ENCODE measurements at places on chromosomes 11 and 22. TPM values are rescaled to one million over a fixed set of nuclear protein-coding genes. Genes with fewer than 3 reads are reported as not detected.
A peak's percentile ranks its signal among the peaks of the same experiment; 100 is the strongest.

- DNase-seq = no peak
These were observed 16.6 kb downstream of the KCNQ1 start for GRCh38 chr11:2461253-2461955.

- DNase-seq = no peak
These were observed 19.8 kb upstream of the INCENP start for GRCh38 chr11:62103986-62104385.

DNA sequence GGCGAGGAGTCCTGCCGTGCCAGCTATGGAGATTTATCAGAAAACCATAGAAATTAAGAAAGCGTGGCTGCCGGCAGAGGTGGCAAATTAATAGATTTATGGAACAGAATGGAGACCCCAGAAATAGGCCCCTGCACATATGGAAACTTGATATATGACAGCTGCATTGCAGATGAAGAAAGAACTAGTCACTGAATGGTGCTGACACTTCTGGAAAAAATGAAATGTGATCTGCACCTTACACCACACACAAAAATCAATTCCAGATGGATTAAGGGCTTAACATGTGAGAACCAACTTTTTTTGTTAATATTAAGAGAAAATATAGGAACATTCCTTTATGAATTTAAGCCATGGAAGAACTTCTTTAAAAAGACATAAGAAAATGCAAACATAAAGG lies 40.3 kb upstream of the TSKU start:
- DNase-seq = no peak

DNA sequence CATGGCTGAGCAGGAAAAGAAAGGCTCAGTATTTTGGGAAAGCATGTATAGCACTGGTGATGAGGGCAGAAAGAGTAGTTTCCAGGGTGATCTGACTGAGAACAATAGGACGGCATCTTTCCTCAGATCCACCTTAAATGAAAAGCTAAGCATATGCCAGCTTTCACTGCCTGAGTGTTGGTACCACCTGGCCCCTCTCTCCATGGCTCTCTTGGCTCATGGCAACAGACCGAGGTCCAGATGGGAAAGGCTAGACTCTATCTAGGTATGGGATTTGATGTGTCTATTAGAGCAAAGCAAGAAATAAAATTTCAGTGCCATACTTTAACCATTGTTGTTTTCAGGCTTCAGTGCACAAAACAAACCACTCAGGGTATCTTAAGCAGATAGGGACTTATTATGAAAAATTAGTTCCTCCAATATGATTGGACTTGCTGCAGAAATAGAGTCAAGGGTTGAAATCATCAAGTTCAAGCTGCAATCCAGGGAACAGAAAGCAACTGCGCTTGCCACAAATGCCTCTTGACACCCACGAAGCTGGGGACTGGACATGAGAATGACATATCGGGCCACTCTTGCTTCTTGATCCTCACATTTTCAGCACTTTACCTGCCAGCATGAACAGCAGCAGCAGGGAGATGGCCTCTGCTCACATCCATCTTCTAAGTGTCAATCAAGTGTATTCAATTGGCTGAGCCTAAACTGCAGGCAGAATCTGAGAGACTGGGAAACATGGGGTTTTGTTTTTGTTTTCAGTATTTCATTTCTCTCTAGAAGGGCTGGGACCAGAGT lies 64.0 kb upstream of the SNX19 start:
- DNase-seq = no peak

CRYBB3 gene
- 0.52 TPM for polyA plus RNA-seq

GRCh38 chr11:106957030-106957482 lies 61.2 kb downstream of the GUCY1A2 start:
- peak; percentile 70 for DNase-seq
